Cerebellum (tissue), 4 donors: ENCODE measurements at places on chromosomes 3 and 15.
A peak's percentile ranks its signal among the peaks of the same experiment; 100 is the strongest.

DNA sequence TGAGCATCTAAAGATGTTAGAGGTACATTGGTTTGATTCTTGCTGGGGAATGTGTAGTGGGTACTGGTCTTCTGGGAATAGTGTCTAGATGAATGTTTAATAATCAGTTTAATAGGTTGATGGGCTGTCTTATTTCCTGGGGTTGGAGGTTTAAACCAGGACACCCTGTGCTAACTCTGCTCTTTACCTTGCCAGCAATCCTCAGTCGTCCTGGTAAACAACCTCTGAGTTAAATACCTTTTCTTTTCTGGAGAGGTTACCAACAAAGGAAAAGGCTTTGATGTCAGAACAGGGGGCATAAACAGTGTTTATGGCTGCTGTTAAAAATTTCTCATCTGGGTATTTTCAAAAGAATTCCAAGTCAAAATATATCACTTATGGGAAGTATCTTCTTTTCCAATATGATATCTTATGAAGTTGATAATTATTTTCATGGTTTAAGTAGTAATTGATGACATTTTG lies 23.5 kb downstream of the MITF start:
- DNase-seq, result no peak

GRCh38 chr15:70474471-70475406 lies 288.6 kb downstream of the UACA start:
- DNase-seq, result peak; percentile 38

DNA sequence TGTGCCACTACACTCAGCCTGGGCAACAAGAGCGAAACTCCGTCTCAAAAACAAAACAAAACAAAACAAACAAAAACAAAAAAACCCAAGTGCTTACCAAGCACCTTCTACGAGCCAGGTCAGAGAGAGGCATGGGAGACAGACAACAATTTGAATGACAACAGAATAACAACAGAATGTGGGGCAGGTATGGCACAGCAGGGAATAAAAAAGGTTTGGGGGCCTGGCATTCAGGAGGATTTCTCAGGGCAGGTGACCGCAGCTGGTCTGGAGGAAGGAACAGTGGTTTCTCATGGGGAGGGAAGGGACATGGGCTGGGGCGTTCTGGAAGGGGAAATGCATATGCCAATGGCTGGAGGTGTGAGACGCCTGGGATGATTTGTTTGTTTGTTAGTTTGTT lies 22.5 kb upstream of the PARL start:
- no peak for DNase-seq

- no peak for DNase-seq
Measured at GRCh38 chr3:184791171-184791570, 20.8 kb upstream of the VPS8 start.

DNA sequence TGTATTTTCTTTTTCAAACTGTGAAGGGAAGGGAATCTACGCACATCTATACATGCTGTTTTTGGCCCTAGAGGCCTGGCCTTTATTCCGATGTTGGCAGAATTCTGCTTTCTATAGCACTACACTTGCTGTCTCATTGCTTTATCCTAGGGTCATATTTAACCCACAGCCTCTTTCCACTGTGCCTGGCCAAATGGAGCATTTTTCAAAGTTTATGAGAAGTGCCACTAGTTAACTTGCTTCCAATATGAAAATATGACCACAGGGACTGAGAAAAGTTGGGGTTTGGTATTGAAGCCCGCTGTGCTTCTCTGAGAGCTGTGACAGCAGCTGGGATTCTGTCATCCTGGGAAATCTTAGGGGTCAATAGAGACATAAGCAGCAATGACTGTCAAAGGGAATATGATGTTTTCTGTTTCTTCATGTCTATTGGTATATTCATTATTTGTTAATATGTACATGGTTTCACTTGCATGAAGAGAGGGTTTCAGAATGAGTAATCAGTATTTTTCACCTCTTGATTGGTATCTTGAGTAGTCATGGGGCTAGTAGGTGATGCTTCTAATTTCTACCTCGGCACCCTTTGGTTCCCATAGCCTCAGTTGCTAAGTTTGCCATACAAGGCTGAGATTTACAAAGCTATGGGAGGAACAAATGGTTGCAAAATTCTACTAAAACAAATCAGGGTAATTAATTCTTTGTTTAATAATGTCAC lies 275.8 kb upstream of the RBMS3 start:
- no peak for DNase-seq

DNA sequence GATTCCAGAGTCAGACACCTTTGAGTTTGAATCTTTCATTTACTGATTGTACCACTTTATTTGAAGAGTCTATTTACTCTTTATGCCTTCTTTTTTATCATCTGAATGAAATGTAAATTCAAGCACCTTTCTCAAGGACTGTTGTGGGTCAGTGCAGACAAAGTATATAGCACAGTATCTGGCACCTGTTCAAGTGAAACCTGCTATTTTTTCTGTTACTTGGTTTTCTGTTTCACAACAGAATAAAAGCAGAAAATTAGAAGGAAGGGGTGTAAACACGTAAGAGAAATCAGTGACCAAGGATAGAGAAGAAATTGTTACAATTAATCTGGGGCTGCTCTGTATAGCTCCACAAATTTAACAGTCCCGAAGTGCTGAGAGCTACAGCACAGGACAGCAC lies 357.4 kb downstream of the RSL24D1 start:
- no peak for DNase-seq

DNA sequence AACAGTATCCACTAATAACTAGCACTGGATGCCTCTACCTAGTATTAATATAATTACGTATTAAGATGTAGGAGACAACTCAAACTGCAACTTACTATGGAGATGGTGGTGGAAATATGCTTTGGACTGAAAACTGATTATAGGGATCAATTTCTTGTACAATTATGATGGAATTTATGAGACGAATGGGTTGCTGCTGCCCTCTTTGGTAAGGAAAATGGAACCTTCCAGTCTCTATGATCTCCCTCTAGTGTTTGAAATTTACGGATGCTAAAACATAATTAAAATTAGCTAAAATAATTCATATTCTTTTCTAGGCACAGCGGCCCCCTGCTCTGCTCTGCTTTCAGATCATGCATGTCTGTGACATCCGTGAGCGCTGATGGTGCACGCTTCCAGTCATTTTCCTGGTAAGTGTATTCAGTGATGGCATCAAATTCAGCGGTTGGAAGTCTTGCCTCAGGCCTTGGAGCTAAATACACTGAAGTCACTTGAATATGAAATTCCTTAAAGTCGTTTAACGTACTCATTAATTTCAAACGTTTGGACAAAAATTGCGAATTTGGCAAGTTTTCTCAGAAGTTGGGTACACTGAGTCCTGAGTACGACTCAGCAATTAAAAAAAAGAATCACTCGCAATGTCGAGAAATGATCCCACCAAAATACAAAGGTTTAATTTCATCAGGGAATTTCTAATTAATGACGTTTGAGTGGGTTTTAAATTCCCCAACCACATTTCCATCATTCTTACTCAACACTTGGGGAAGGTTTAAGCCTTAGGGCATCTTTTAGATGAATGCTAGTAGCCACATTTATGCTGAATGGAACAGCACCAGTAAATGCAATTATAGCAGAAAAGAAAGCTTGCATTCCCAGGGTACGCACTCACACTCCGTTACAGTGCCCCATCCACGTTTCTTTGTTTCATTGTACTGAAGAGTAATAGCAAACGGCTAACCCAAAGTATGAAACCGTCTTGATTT lies 132.6 kb downstream of the NR2F2 start:
- no peak for DNase-seq

DNA sequence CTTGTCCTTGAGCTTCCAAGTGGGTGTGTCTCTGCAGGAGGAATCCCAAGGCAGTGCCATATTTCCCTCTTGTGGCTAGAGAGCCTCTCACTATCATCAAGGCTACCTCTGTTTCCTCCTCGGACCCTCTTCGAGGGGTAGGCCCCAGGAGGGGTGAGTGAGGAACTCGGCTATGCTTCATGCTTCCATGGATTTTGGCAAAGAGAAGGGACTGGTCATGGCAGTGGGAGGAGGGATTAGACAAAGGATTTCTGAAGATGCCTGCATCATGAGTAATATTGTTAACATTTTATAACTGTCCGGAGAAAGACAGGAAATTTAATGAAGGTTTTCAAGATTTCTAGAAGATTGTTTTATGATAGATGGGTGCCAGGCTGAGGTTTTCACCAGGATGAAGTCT lies 241.5 kb downstream of the CLSTN2 start:
- DNase-seq, result no peak

DNA sequence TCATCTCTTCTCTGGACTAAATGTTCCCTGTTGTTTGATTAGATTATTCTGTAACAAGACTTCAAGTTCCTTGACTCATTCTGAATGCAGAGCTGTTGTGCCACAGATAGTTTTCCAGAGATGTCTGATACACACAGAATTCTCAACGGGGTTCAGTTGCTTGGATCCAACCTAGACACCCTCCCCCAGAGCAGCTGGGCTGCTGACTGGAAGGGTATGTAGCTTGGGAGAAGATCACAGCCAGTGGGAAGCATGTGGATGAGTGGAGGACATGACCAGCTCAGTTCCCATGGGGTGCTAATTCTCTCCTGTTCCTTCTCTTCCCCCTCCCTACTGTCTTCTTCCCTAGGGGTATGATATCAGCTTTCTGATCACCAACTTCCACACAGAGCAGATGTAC lies 6.6 kb upstream of the TTLL3 start:
- DNase-seq, result no peak

DNA sequence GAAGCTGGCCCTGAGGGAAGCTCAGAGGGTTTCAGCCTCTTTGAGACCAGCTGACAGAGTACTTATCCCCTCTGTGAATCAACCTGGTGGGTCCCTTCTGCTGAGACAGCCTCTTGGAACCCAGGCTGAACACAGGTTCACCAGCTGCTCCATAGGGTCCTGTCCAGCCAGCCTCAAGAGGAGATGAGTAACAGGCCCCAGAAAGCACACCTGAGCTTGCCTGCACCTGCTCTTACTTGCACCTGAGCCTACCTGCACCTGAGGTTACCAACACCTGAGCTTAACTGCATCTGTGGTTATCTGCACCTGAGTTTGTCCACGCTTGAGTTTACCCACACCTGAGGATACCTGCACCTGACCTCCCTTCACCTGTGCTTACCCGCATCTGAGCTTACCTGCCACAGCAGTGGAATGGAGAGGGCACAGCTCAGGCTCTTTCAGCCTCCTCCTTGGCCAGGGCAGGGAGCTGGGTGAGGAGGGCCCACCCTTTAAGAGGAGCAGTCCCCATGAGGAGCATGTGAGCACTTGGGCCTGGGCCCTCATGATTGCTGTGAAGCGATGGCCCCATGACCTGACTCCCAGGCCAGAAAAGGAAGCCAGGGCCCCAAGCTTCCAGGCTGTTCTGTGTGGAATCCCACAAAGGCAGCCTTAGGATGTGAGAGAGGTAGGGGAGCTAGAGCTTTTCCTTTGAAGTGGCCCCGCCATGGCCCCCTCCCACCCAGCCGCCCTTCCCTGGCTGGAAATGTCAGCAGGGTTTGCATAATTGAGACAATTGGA lies at the start of gene TRPM1:
TRPM1 (minus strand) TSS at position 464 of the 777 bp plus-strand sequence. CDS start 20,370 bp downstream, outside the sequence.
- no peak for DNase-seq

DNA sequence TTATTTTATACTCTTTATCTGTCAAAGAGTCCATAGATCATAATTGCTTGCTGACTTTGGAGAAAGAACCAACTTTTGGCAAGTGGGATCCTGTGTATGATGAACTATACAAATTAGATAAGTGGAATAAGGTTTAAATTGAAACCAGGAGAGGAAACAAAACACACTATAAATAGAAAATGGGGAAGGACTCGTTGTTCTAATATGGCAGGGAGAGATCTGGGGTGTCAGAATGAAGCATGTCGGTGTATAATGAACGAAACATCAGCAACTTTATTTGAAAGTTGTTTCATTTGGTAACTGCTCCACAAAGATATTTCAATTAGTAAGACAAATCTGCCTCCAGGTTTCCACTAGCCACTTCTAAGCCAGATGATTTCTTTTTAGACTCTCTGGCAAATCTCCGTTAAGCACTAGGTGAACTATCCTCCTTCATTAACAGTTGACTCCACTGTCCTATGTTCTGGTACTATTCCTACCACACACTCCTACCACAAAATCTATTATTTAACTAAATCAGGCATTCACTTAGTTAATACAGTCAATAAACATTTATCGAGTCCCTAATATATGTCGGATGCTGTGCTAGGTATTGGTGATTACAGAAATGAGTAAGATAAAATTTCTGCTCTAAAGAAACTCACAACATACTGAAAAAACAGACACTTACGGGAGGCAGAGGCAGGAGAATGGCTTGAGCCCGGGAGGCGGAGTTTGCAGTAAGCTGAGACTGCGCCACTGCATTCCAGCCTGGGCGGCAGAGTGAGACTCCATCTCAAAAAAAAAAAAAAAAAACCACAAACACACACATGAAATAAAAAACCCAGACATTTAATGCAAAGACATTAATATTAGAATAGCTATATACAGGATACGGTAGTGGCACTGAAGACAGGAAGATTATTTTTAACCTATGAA lies 20.1 kb downstream of the SLC15A2 start:
- no peak for DNase-seq

- DNase-seq, result no peak
Measured at GRCh38 chr3:115790759-115791158, 167.4 kb downstream of the GAP43 start.

DNA sequence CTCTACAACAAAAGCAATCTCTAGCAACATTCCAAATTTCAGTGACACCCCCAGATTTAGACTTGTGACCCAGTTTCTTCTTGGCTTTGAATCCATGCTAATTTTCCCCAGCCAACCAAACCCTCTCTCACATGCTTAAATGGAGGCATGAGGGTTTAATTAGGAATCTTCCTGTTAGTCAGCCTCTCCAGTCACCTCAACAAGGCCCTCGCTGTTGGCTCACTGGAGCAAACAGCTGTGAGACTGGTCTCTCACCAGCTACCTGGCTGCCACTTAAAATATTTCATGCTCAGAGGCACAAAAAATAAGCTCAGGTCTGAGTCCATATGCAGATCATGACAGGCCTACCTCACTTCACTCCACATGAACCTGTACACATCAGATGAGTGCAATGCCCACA lies 630.4 kb upstream of the ADAMTS9 start:
- no peak for DNase-seq

GRCh38 chr3:177946936-177947335 lies 589.3 kb upstream of the KCNMB2 start:
- DNase-seq, result no peak

- no peak for DNase-seq
Measured at GRCh38 chr3:143699424-143699823, 148.8 kb downstream of the SLC9A9 start.

DNA sequence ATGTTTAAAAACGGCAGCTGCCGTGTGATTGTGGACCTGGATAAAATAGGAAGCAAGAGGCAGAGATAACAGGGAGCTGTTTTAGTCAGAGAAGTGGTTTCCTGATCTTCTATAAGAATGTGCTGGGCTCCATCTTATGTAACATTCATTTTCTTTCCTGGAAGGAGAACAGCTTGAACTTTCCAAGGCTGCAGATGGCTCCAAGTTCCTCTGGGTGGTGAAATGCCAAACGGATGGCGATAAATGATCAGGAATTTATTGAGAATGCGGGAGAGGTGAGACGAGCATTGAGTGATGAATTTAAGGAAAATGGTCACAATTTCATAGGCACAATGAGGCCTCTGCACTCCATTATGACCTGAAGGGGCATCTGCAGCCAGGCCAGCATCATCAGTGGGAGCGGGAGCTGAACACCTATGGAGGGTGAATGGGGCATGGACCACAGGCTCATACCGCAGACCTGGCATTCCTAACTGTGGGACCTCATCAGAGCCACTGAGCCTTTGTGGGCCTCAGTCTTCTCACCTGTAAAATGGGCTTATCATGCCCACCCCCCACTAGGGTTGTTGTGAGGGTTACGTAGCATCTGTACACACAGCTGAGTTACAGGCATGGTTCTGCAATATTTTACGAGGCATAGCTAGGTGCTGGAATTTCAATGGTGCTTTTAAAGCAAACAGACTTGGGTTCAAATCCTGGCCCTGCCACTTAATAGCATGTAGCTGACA lies 17.1 kb downstream of the MGLL start:
- no peak for DNase-seq
